ENCODE measurements at places on chromosomes 2 and 18.

DNA sequence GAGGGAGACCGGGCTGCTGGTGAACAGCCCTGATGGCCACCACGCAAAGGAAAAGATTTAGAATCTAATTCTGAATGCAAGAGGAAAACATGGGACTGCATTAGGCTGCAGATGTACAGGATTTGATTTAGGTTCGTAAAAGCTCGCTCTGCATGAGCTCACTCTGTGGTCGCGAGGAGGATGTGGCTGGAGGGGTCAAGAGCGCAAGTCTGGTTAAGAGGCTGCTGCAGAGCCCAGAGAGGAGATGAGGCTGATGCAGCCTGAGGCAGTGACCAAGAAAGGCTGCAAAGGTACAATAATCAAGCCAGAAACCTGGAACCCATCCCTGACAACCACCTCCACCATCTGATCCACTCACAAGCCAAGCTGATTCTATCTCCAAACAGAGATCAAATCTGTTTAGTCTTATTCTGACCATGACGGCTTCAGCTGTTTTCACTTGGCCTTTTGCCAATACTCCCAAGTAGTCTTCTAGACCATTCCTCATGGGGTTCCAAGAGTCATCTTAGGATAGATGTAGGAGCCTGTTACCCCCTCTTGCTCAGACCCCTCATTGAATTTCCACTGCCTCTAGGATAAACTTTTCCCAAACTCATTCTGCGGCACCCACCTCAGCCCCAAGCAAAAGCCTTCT is 58.9 kb upstream of the ARL4C start:
- peak; percentile 50 for DNase-seq

DNA sequence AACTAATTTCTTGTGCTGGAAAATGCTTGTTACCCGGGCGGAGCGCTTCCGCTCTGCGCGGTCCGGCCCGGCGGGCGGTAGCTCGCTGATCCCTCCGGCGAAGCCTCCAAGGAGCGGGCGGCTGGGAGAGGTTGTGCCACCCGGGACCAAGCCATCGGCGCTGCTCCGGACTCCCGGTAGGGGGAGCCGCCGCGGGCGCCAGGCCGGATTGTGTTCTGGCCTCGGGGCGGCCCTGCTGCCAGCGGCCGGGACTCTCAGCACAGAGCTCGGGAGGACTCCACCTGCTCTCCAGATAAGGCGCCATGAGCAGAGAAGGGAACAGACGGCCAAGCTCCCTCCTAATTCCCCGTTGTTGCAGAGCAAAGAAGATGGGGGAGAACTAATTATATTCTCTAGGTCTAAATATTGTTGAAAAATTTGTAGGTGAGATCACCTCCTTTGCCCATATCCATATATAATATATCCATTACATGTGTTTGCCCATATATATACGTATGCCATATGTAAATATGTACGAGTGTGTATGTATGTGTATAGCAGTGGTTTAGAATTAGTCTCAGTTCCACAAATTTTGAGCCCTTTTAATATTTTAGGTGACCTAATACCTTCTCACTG is 13.8 kb upstream of the SATB2 start:
- DNase-seq = peak; percentile 31

GRCh38 chr18:50947899-50948298 is 19.9 kb upstream of the ELAC1 start:
- peak; percentile 40 for DNase-seq

DNA sequence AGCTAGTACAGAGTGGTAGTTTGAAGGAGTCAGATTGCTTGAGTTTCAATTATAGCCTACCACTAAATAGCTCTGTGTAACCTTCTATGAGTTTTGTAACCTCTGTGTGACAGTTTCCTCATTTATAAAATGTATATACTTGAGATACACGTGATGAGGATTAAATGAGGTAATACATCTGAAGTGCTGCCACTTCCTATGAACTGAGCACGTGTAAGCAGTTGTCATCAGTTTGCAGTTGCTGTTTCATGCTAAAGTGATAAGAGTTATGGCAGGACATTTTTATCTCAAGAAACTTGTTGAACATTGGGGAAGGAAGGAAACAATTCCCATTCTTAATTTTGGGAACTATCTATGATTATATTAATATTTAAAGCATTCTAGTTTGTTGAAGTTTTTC is 38.5 kb downstream of the CARF start:
- DNase-seq = peak; percentile 43

GRCh38 chr18:22745966-22746365 is 187.2 kb upstream of the RBBP8 start:
- no peak for DNase-seq

DNA sequence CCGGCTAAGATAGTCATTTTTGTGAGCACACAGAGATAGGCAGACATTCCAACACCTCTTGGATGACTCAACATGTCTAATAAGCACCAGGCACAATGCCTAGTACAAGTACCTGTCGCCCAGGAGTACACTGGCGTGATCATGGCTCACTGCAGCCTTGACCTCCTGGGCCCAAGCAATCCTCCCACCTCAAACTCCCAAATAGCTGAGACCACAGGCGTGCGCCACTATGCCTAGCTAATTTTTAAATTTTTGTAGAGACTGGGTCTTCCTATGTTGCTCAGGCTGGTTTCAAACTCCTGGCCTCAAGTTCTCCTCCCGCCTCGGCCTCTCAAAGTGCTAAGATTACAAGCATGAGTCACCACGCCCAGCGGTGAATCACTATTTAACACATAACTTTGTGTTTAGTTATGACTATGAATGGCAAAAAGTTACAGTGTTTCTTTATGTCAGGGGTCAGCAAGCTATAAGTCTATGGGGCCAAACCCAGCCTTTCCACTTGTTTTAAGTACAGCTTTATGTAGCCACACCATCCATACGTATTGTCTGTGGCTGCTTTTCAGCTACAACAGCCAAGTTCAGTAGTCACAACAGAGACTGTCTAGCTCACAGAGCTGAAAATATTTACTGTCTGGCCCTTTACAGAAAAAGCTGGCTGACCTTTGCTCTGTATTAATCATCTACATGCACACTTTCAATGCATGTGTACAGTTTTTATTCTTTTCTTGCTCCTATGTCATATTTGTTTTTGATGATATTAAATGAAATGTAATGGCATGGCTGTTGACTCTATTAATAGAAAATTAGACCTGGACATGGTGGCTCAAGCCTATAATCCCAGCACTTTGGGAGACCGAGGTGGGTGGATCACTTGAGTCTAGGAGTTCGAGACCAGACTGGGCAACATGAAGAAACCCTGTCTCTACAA is 18.7 kb downstream of the ORC2 start:
- DNase-seq = peak; percentile 92

- no peak for DNase-seq
These were observed 105.1 kb upstream of the STON1 start for GRCh38 chr2:48424866-48425265.

DNA sequence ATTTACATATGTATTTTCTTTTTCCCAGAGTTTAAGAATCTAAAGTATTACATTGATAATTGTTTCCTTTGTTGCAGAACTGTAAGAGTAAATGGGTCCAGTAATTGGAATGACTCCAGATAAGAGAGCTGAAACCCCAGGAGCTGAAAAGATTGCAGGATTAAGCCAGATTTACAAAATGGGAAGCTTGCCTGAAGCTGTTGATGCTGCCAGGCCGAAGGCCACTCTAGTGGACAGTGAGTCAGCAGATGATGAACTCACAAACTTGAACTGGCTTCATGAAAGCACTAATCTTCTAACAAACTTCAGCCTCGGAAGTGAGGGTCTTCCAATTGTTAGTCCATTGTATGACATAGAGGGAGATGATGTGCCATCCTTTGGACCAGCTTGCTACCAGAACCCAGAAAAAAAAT is 183.8 kb upstream of the STON1 start:
- DNase-seq = peak; percentile 97

DNA sequence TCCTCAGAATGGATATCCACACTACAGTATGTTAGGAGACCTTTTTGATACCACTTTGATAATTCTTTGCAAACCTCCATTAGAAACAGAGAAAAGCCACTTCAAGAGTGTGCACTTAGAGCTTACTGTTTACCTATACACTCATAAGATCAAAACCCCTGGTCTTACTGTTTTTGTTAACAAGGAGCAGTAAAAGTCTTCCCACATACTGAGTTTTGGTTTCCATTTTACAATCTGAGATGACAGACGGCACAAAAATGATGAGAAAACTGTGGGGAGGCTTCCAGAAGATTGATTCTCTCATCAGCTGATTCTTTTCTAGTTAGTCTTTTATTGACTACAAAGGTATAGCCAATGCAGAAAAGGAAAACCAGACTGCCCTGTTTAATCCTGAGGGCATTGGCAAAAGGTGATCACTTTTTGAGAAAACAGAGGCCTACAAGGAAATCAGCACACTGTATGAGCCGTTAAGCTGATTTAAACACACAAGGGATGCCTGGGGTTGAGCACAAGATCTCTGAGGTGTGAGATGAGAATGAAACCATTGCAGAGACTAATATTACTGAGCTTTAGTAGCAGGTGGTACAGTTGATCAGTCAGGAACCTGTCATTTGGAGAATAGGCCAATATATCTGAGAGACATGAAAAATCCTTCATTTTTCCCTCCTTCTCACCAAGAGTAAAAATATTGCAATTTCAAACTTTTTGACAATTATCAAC is 368.6 kb downstream of the GRB14 start:
- DNase-seq = no peak

GRCh38 chr18:48931680-48932461 is 18.9 kb downstream of the SMAD7 start:
- DNase-seq = no peak

DNA sequence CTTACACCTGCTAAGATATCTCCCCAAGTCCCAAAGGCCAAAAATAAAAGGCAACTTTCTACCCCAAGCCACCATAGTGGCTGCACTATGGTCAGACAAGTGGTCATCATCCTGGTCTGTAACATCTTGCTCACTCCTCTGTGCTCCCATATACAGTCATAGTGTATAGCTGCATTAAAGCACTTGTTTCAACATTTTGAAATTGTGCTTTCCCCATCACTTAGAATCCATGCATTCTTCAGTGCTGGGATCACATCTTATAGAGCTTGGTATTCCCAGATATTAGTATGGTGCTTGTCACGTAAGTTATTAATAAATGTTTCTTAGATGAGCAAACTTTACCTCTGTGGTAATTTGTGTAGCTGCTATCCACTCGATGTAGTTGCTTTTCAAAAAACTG is 40.4 kb upstream of the CDC42EP3 start:
- DNase-seq = peak; percentile 65

DNA sequence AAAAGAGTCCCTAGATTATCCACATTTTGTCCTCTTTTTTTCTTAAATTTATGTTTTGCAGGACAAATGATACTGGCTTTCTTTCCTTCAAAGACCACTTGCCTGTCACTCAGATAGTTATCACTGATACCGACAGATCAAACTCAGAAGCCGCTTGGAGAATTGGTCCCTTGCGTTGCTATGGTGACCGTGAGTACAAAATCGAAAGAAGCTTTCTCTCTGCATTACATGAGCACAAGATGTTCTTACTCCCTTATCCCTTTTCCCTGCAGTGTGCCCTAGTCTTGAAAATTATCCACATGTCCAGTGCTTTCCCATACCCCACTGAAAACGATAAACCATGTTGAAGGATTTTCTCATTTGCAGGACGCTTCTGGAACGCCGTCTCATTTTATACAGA is 738.5 kb downstream of the CNTNAP5 start:
- no peak for DNase-seq

DNA sequence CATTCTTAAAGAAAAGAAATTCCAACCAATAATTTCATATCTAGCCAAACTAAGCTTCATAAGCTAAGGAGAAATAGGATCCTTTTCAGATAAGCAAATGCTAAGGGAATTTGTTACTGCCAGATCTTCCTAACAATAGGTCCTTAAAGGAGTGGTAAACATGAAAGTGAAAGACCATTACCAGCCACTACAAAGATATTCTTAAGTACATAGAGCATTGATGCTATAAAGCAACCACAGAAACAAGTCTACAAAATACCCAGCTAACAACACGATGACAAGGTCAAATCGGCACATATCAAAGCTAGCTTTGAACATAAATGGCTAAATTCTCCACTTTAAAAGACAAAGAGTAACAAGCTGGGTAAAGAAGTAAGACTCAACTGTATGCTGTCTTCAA is 188.9 kb upstream of the RPRM start:
- DNase-seq = no peak

GRCh38 chr18:61991201-61991600 is 98.4 kb upstream of the RNF152 start:
- DNase-seq = peak; percentile 70

DNA sequence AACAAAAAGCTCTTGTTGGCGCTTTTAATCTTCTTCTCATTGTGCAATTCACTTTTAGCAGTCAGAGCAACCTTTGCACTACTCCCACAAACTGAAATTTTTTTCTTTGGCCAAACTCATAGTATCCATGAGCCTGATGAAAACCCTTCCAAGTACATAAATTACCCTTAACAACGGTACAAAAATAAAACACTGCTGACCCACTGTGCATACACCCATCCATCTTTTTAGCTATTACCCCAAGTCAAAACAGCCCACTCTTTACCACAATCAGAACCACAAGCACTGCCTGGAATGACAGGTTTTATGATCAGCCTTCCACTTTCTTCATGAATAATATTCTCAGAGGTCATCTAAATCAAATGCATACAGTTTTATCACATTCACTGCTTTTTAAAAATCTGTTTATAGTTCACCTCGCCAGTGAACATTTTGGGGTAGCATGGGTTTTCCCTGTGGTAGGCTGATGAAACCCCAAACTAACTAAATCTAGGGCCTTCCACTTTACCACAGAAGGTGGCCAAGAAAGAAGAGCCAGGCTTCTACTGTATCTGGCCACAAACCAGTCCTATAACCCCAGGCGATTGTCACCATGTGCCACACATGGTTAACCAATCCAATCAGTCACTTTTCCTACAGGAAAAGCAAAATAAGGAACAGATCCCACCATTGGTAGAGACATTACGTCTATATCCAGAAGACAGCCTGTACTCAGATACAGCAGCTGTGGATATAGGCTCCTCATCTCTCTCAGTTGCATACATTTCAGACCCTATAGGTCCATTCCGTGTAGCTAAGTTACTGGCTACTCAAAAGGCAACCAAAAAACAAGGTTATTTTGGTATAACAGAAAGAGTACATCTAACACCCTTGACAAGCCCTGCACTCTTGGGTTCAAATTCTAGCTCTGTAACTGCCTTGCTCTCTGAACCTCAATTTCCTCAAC is 171.3 kb downstream of the THADA start:
- peak; percentile 36 for DNase-seq

GRCh38 chr2:57954020-57954419 is 92.6 kb upstream of the VRK2 start:
- DNase-seq = no peak

GRCh38 chr2:108069515-108070310 is 83.4 kb downstream of the SLC5A7 start:
- DNase-seq = no peak

GRCh38 chr2:47217277-47217676 is 62.2 kb upstream of the STPG4 start:
- no peak for DNase-seq

DNA sequence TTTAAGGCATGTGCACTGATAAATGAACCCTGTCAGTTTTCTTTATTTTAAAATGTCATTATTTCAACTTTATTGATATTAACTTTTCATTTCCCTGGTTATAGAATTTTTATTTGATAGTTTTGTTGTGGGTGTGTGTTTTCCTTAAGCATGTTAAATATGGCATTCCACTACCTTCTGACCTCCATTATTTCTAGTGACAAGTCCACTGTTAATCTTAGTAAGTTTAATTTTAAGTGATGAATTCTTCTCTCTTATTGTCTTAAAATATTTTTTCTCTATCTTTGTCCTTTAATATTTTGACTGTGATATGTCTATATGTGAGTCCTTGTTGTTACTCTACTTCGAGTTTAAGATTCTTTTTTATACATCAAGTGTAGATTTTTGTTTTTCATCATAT is 685.7 kb downstream of the GALR1 start:
- no peak for DNase-seq

Data from iris pigment epithelial cell (primary cell).